Choroid plexus epithelial cell (primary cell): ENCODE measurements at places on chromosomes 3 and 15.

- peak; percentile 87 for DNase-seq
Observed at GRCh38 chr3:187740421-187741399, 4.6 kb downstream of the BCL6 start.

- DNase-seq = no peak
Observed at GRCh38 chr3:146072061-146072460, 88.9 kb downstream of the PLOD2 start.

GRCh38 chr3:143301031-143301901 is 181.7 kb downstream of the CHST2 start:
- DNase-seq = no peak

DNA sequence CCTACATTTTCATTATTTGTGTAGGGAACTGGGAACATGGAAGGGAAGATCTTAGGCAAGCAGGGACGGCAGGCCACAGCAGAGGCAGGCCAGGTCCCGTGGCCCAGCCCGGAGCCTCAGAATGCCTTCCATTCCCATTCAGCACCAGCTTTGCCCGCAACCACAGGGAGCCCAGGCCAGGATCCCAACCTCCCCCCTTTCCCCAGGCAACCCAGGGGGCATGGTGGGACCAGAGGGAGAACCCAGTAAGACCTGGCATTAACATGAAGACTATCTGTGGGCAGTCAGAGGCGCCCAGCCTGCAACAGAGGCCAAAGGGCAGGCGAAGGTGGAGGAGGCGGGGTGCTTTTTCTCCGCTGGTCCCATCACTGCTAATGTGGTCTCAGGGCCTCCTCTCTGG is 135.6 kb downstream of the TPRA1 start:
- DNase-seq = no peak

- DNase-seq = no peak
Observed at GRCh38 chr15:55320963-55321362, 1.9 kb downstream of the PIGB start.

DNA sequence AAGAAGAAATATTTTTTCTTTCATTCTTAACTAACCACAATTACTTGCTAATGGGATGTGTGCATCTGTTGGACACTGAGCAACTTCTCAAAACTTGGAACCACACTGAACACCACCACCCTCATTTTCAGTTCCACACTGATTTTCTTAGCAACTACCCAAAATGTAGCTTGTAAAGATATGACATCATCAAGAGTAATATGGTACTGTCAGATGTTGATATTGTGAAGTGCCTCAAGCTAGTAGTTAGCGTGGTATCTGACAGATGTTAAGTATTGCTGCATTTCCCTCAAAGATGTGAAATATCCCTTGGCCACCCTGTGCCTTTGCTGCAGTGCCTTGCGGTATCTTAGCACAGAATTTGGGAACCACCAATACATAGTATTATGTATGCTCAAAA is 9.3 kb downstream of the RFTN1 start:
- DNase-seq = no peak

DNA sequence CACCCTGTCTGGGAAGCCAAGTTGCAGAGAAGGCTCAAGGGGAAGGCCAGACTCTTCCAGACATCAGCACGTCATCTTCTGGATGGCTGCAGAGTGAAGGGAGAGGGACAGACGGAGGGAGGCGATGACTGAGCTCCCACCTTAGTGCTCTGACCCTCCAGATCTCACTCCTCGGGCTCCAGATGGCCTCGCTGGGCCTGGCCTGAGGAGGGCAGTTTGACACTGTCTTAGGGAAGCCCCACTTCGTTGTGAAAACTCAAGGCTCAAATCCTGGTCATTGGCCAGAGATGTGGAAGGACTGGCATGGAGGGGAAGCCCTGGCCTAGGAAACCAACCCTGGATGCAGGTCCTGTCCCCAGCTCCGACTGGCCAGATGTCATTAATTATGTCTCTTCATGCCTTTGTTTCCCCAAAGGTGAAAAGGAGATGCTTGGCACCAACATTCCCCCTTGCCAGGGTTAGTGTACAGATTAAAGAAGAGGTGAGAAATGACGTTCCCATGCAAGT is 70.4 kb downstream of the ADCY5 start:
- no peak for DNase-seq

DNA sequence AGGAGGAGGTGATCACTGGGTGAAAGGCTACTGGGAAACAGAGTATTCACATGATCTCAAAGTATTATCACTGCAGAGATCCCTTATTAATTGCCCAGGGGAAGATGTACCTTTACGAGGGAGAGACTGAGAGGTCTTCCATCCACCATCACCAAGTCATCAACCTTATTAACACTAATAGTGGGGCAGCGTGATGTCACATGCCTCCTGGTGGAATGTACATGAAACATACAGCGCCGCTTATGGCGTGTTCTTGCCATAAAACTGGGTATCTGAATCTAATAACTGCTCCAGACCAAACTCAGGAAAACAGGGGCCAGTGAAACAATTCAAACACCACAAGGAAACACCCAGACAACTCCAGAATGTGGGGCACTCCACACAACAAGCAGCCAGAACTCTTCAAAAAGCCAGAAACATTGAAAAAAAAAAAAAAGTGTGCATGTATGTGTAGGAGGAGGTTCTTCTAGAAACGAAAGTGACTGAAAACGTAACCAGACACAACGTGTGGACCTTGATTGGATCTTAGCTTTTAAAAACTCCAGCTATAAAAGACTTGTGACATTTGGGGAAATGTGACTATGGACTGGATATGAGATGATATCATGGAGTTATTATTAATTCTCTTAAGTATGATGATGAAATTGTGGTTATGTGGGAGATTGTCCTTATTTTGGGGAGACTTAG is 4.6 kb downstream of the STIMATE start:
- DNase-seq = peak; percentile 55

- DNase-seq = no peak
Observed at GRCh38 chr15:53446376-53446775, 313.1 kb downstream of the WDR72 start.

GRCh38 chr3:196708467-196708866 is 3.6 kb downstream of the CEP19 start:
- DNase-seq = peak; percentile 24

DNA sequence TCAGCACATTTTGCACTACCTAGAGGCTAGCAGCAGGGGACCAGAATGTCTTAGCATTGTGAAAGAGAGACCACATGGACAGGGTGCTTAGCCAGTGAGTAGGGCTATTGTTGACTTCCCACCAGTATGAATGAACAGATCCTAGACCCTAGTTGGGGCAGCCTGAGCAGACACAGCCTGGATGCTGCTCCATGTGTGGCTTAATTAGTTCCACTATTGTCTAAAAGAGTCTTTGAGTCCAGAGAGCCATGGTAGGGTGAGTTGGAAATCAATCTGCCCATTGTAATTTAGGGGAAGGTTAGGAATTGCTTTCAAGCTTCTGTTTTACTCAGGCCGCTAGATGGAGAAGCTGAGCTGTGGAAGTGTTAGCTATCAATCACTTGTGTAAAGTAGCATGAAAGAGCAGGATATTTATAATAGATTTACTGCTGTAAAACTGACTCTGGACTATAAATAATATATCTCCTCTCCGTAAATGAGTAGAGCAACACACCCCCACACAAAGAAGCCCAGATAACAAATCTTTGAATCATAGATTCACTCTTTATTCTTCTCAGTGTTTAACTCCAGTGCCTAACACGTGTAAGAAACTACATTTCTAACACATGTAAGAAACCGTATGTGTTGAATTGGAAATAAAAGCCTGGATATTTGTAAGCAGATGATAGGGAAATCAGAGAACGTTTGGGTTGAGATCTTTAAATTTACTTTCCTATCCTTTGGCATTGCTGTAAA is 4.1 kb upstream of the GCSAM start:
- DNase-seq = peak; percentile 73

- no peak for DNase-seq
Observed at GRCh38 chr15:75170711-75171341, 30.9 kb upstream of the C15orf39 start.

DNA sequence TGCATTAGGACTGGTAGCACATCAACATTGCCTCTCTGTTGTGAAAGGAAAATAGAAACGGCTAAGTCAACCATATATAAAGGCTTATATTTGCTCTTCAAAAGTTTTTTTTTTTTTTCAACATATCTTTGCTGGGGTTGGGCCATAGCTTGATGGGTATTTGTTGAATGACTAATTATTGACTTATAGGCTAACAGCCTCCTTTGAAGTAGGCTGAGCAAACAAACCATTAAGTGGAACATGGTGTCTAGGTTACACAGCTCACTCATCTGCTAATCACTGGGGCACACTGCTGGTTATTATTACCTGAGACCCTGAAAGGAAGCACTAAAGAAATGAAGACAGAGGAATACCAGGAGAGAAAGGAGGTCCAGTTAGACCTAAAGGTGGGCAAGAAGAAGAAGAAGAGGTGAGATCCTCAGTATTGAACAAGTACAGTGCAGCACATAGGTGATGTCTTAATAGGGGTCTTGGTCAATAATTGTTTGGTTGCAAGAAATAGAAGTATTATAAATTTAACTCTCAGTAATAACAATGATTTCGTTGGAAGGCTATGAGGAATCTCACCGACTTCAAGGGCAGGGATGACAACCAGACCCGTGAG is 139.4 kb downstream of the RPLP1 start:
- DNase-seq = no peak

DNA sequence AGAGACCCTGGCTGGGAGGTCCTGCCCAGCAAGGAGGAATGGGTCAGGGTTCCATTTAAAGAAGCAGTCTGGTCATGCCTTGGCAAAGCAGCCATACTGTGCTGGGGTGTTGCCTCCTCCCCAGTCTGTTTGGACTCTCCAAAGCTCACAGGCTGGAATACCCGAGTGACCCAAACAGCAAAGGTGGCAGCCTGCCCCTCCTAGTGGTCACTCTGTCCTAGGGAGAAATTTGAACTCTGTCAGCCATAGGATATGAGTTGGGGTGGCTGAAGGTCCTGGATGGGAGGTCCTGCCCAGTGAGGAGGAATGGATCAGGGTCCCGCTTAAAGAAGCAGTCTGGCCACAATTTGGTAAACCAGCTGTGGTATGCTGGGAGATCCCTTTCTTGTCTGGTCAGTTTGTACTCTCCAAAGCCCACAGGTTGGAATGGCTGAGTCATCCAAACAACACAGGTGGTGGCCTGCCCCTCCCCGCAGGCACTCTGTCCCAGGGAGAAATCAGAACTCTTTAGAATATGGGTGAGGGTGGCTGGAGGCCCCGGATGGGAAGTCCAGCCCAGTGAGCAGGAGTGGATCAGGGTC is 45.0 kb downstream of the CCR1 start:
- DNase-seq = peak; percentile 6

GRCh38 chr3:100245136-100245535 is 15.7 kb upstream of the TBC1D23 start:
- peak; percentile 21 for DNase-seq

GRCh38 chr3:121943431-121943830 is 49.2 kb downstream of the SLC15A2 start:
- DNase-seq = no peak

DNA sequence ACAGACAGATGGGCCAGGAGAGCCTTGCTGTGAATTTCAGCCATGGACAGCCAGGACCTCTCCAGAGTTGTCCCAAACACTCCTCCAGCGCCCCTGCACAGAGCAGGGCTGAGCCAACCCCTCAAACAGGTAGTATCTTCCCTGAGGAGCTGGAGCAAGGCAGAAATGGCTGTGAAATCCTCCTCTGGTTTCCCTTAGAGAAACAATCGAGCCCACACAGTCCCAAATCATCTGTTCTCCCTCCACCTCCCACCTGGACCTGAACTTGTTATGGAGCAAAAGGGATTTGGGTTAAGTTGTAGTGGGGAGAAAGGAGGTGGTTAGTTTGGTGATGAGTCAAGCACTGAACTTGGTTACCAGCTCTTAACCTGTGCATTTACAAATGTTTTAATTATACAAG is 205.7 kb upstream of the BHLHE40 start:
- no peak for DNase-seq

DNA sequence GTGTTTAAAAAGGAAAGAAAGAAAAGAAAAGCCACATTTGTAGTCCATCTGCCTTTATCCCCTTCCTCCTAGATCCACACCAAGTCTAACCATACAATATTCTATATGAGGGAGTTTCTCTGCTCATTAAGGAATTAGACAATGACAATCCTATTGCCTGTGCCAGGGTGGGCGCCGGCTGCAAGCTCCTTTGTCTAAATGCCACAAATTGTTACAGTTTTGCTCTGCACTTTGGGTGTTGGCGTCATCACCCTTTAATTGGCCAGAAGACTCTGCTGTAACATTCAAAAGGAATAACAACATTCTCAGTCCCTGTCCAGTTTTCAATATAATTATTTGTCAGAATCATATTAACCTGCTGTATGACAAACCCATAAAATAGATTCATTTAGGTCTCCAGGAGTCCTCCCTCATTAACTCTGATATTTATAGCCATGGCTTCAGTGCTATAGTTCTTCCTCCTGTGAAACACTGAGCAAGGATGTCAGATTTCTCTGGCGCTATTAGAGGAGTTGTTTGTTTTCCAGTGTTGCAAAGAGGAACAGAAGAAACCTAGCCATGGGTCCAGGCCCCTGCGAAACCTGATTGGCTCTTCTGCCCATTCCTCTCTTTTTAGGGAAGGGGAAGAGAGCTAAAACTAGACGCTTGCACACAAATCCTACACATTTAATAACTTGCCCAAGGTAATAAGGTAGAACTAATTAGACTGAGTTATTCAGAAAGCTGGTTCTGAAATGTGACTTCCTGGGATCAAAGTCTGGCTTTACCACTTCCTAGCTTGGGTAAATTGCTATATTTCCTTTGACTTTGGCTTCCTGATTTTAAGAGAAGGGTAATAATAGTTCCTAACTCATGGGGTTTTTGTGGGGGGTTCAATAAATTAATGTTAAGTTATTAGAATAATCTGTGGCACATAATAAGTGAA is 112.4 kb downstream of the CD47 start:
- DNase-seq = no peak

GRCh38 chr15:90029024-90029423 is 27.9 kb downstream of the ZNF710 start:
- no peak for DNase-seq
